ENCODE measurements at places on chromosomes 7 and 10.
A peak's percentile ranks its signal among the peaks of the same experiment; 100 is the strongest.

- ATAC-seq, result no peak
These were observed 147.7 kb downstream of the DNAJB6 start for GRCh38 chr7:157484411-157485081.

DNA sequence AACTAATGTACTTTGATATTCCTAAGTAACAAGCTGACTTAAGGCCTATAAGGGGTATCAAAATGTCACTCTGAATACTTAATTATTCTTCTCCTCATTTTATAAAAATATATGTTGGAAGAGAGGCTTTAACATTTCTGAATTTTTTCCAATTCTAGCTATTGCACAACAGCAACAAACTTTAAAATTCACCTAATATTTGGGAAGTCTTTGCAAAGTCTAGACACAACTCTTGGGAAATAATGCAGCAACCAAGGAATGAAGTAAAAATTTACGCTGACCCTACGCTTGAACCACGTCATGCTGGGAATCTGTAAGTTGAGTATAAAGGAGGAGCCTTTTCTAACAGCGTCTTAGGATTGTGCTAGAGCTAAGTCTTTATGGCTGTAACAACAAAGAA, 243.9 kb upstream of the IMMP2L start:
- no peak for ATAC-seq

DNA sequence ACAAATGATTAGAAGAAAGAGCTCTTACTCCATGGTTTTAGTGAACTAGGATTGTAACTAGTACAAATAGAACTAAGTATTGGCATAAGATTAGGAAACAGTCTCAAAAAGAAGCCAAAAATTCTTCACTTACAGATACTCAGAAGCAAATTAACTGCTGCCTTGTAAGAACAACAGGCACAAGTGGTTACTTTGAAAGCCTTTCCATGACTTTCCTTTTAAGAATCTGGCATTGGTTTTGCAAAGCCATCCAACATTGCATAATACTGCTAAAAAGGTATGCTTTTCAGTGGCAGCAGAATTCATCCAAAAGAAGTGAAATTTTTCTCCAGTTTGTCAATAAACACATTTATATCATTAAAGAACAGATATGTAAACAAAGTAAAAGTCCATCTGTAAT, 126.8 kb upstream of the ODAD2 start:
- no peak for ATAC-seq

DNA sequence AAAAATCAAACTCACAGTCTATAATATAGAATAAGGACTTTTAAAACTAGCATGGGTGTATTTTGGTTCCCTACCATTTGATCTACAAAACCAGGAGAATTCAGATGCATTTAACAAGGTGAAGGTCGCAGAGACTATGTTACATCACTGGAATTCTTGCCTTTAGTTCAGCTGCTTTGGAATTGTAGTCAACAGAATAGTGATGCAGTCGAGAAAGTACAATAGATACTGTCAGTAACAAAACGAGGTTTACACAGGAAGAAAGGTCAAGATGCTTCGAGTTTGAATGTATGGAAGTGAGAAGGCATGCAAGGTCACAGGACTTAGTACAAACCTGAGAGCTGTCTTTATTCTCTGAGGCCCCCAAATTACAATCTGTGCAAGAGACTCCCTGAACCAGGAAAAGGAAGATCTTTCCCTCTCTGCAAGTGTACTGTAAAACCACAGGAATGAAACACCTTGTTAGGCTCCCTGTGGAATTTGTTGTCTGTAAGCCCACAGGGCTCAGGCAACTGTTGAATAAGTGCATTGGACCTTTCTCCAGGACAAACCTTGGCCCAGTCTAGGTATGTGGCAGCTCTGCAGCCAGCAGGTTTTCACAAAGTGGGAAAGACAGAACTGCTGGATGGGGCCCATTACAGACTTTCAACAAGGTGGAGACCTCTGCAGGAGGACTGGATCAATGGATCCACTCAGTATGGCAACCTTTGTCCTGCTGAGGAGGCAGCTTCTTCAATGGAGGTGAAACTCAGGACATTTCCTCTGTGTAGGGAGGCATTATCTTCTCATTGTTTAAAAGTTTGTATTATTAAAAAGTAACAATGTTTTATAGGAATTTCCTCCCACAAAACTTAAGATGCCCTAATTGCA, 101.1 kb upstream of the GSDME start:
- 0 out of 3 replicates have a peak, but pooled peaks have one; percentile 14 for ATAC-seq

- no peak for ATAC-seq
These were observed 45.5 kb upstream of the RHOBTB1 start for GRCh38 chr10:60989400-60989876.

DNA sequence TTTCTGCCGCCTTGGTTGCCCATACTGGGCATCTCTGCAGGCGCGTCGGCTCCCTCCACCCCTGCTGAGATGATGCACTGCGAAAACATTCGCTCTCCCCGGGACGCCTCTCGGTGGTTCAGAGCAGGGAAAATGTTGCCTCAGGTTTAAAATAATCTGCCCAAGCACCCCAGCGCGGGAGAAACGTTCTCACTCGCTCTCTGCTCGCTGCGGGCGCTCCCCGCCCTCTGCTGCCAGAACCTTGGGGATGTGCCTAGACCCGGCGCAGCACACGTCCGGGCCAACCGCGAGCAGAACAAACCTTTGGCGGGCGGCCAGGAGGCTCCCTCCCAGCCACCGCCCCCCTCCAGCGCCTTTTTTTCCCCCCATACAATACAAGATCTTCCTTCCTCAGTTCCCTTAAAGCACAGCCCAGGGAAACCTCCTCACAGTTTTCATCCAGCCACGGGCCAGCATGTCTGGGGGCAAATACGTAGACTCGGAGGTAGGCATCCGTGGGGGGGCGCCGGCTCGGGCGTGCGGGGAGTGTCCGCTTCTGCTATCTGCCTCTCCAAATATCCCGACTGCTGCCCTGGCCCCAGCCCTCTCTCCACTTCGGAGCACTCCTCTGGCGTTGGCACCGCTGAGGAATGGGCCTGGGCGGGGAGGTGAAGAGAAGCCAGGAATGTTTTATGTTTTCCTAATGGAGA, at the start of gene CAV1:
CAV1 (plus strand) TSS at position 428 of the 689 bp plus-strand sequence; CDS start at position 455, 27 bp downstream.
- peak; percentile 75 for ATAC-seq

DNA sequence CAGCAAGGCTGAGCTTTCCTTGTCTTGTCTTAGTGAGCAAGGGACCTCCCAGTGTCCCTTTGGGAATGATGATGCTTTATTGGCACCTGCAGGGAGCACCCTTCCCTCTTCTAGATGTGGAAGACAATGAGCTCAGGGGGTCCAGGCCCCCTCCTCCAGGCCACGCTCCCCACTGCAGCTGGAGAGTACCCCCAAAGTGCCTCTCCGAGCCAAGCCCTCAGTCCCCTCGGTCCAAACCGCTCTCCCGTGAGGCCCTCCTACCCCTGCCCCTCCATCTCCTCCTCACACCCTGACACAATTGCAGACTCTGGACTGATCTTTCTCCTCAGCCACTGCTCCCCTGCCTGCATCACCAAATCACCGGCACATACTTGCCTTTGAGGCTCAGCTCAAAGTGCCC, 16.7 kb downstream of the RBP3 start:
- ATAC-seq, result no peak

GRCh38 chr7:67637023-67637358, 640.4 kb downstream of the TYW1 start:
- ATAC-seq, result no peak

DNA sequence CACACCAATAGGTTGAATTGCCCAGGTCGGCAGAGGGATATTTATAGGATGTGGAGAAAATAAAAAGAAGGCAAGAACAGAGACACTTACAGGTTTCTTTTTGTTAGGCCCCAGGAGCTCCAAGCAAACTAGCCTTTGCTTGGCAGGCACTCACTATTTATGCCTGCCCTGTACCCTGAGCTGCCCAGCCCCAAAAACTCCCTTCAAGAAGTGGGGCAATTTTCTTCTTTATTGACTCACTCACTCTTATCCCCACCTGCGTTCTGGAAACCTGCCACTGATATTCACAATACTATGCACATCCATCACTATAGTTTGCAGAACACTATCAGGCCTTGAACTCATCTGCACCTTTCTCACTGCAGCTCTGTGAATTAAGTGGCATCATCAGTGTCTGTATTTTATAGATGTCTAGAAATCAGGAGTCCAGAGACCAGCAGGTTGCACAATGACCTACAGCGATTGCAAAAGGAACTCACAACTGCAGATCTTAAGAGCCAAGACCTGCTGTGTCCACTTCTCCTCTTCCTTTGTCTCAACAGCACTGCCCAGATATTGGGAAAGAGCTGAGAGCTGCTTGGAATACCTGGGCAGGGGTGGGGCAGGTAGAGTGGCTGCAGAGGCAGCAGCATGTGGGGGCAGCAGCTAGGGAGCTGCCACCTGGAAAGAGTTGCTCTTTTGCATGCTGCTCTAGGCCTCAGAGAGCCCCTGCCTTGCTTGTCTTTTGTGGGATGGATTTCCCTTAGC, at the start of gene SFTPD:
SFTPD (minus strand) TSS at position 130 of the 747 bp plus-strand sequence. CDS start 2,446 bp downstream, outside the sequence.
- ATAC-seq, result no peak

DNA sequence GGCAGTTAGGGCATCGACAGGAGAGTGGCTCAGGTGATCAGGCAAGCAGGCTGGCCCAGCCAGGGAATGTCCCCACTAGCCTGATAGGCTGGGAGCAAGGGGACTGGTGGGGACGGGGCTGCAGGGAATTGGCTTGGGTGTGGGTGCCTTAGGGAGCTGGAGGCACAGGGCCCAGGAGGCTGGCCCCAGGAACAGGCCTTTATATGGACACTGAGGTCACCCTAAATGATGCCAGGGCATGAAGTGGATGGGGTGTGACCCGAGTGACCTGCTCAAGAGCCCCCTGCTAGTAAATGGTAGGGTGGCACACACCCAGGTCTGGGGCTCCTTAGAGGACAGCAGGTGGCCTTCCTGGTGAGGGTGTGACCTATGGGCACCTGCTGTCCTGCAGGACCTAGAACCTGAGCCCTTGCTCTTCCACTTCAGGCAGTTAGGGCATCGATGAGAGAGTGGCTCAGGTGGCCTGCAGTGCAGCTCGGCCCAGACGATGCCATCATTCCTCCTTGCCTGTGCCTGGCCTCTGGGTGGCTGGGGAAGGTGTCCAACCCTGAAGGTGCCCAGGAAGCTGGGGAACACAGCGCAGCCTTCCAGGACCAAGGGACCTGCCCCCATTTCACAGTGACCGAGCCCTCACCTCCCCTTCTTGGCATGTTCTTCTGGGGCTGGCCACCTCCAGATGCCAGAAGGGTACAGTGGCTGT, 51.7 kb upstream of the LEP start:
- ATAC-seq, result no peak

DNA sequence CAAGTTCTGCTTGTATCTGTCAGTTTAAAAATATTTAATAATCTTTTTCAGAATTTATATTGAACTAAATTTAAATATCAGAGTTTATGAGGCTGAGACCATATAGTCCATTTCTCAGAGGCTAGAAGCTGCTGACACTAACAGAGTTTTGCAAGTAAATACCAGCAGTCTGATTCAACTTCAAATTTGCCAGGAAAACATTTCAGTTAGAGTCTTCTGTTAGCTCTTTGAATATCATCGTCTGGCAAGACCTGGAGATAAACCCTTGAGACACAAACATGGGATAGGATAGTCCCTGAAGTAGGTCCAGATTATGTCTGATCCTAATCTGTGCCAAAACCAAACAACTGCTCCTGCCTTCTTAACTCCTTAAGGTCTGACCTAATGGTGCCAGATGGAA, 472.8 kb upstream of the STEAP1 start:
- no peak for ATAC-seq

DNA sequence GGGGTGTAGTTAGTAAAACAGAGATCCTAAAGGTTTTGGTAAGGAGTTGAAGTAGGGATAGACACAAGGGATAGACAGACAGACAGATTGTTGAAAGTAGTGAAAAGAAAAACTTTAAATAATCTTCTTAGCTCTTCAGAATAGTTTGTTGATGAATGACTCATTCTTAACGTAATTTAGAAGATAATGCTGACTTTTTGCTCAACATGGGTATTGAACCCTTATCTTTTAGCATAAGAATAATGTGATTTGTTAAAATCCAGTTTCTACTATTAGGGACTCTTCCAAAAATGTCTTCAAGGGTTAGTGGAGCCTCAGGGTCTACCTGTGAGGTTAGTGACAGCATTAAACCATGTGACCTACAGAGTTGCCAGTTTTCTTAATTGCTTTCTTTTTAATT, 411.2 kb downstream of the ETV1 start:
- no peak for ATAC-seq

GRCh38 chr7:22429386-22429785, 70.6 kb downstream of the STEAP1B start:
- ATAC-seq, result no peak

DNA sequence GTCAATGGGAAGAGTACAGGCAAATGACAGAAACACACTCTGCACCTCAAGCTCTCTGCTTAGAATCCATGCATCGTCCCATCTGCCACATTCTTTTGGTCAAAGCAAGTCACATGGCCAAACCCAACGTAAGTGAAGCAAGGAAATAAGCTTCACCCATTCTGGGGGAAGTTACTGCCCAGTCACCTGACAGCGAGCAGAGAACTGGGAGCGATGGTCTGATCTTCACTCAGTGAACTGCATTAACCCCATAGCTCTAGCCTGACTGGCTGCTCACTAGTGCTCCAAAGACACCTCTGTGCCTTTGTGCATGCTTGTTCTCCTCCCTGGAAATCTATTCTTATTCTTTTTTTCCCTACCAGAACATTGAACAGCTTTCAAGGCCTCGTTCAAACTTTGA, 89.9 kb downstream of the APBB1IP start:
- no peak for ATAC-seq

- ATAC-seq, result no peak
These were observed 11.9 kb downstream of the ZNF804B start for GRCh38 chr7:88771417-88771816.

DNA sequence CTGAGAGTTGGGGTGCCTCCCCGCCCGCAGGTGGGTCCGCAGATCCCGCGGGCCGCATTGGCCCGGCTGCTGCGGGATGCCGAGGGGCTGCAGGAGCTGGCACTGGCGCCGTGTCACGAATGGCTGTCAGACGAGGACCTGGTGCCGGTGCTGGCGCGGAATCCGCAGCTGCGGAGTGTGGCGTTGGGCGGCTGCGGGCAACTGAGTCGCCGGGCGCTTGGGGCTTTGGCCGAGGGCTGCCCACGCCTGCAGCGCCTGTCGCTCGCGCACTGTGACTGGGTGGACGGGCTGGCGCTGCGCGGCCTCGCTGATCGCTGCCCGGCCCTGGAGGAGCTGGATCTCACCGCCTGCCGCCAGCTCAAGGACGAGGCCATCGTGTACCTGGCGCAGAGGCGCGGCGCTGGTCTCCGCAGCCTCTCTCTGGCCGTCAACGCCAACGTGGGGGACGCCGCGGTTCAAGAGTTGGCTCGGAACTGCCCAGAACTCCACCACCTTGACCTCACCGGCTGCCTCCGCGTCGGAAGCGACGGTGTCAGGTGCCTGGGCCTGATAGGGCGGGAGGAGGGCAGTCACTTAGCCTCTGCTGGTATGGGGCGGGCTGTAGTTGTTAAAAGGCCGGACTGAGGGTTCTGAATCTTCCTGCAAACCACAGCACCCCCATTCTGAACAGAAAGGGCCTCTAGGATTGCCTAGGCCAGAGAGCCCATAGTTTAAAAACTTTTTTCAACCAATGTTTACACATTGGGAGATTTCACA, 1.3 kb downstream of the FBXL15 start:
- ATAC-seq, result peak; percentile 16

DNA sequence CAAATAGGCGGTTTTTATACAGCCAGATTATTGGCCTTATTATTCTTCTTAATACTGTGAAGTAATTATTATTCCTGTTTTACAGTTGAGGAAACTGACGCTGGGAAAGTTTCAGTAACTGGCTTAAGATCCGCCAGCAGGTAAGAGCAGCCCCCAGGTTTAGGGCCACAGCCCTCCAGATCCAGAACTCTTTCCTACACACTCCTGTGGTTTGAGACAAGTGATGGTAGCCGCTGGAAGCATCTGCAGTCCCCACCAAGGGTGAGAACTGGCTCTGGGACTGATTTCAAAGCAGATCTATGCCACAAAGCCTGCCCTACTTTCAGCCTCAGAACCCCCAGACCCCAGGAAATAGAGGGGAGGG, 3.0 kb upstream of the UNC5B start:
- no peak for ATAC-seq

- no peak for ATAC-seq
These were observed 254.8 kb upstream of the CTBP2 start for GRCh38 chr10:125415006-125415633.

Data from SK-N-SH treated with all-trans-retinoic acid at 6 μM for 48 hours (cell line).